ENCODE measurements at places on chromosomes 12 and 14.
A peak's percentile ranks its signal among the peaks of the same experiment; 100 is the strongest.

- no peak for DNase-seq
These were observed 645.2 kb downstream of the MED13L start for GRCh38 chr12:115632308-115632707.

DNA sequence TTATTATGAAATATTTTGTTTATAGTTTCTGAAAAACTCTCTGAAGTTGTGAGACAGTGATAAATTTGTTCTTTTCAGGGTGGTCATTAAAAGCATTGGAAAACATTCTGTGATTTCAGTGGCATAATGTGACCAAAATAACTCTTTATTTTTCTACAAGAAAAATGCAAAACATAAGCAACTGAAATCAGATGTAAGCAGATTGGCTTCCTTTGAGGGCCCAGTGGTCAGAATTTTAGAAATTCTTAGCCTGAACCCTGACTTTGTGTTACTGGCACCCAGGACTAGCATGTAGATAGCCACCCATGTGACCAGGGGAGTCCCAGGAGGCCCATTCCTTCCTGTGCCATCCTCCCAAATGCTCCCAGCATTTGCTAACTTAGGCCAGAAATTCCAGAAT is 145.6 kb upstream of the SLC38A2 start:
- no peak for DNase-seq

DNA sequence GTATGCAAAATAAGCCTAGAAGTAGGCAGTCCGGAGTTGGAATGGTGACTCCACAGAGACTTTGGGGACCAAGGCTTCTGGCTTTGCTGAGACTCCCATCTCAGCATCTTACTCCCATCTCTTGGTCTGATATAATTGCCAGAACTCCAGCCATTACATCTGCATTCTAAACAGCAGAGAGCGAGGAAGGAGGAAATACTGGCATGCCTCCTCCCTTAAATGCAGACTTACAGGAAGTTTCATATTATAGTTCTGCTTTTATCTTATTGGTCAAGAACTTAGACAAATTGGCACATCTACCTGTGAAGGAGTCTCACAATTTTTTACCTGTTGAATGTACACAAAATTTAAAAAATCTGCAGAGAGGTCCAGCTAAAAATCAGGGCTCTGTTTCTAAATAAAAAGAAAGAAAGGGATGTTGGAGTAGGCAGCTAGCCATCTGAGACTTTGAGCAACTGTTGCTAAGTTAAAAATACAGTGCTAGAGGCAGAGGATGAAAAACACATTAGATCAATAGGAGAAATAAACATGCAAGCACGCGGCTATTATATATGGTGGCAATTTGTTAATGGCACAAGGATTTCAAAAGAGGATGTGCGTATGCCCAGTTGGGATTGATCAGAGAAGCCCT is 209.9 kb upstream of the HMGA2 start:
- no peak for DNase-seq

GRCh38 chr14:23327947-23328744 is 6.9 kb downstream of the PABPN1 start:
- DNase-seq: peak; percentile 77

DNA sequence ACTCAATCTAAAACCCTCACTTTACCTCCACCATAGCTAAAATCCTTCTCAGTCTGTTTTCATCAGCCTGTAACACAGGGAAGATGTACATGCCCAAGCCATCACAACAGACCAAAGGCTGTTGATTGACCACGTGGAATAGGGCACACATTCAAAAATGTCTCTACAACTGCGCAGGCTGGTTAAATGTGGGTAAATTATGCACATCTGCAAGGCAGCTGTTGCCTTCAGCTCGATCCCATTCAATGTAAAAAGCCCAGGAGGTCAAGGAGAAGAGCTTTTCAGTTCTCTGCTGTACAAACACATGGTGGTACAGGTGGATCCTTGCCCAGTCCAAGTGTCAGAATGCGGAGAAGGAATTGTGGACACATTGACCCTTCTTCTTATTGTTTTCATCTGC is 354.0 kb downstream of the FLRT2 start:
- no peak for DNase-seq

DNA sequence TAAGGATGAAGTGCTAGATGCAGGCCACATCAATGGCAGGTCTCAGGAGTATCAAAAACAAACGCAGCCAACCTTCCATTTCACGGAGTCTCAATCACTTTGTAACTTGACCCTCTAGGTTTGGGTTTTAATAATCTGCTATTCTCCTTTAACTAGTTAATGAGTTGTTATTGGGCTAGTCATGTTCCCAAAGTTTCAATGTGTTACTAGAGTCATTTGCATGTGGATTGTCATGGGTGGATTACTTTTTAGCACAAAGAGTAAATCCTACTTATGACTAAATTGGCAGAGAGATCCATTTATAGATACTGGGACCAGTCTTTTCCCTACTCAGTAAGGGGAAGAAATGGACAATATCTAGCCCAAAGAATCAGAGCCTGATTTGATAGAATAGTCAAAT is 151.0 kb downstream of the BCAT1 start:
- DNase-seq: no peak

DNA sequence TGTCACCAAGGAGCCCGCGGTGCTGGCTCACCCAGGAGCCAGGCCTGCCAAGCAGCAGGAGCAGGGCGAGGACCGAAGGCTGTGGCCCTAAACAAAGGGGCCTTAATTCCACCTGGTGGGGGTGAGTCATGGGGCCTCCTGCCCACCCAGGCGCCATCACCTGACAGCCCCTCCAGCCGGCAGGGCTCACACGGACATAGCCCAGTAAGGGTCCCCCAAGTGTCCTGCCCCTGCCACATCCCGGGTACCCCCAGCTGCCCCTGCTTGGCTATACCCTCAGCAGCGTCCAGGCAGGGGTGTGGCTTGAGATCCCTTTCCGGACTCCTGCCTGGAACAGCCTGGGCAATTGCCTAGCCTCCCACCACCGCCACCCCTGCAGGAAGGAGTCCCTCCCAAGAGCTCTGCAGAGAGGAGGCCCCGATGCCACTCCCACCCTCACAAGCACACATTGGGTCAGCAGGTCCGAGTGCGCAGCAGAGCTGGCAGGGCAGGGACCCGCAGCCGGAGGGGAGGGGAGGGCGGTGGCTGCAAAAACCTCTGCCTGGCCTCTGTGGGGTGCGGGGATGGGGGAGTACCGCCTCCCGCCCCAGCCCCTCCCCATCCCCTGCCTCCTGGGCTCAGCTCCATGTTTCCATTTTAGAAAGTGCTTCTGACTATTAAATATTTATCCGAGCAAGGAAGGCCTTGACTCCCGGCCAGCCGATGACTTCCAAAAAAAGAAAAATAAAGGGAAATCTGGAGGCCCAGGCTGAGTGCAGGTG is 4.6 kb downstream of the AHNAK2 start:
- no peak for DNase-seq

DNA sequence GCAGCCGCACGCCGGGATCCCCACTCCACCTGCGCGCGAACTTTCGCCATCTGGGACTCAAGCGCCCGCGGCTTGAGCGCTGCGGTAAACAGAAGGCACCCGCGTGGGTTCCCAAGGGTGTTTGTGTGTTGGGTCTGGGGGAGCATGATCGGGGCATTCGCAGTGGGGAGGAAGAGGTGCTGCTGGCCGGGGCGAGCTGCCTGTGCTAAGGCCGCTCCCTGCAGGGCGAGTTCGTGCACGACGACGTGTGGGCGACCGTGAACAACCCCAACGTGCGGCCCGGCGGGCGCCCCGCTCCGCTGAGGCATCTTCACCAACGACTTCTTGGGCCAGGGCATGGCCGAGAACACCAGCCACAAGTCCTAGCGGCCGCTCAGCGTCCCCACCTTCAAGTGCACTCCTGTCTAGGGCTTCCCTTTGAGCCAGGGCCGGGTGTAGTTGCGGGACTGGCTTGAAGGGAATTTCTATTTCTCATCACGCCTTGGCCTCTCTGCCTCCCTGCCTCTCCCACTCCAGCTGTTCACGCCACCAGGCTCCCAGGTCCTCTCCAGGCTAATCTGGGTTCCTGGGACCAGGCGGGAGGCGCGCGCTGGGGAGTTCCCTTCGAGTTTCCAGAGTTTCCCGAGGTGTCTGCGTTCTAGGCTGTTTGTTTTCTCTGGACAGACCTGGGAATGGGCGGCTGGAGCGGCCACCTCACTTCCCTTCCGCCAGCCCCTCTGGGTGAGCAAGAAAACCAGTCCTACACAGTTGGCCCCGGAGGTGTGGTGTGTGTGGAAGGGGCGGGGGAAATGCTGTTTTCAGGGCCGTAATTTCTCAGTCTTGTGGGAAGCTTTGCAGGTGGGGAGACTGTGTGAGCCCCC is 417.8 kb upstream of the TMTC1 start:
- DNase-seq: no peak

- no peak for DNase-seq
These were observed 5.0 kb downstream of the CREBL2 start for GRCh38 chr12:12616512-12617310.

- peak; percentile 57 for DNase-seq
These were observed 129.8 kb upstream of the KRR1 start for GRCh38 chr12:75641031-75641780.

DNA sequence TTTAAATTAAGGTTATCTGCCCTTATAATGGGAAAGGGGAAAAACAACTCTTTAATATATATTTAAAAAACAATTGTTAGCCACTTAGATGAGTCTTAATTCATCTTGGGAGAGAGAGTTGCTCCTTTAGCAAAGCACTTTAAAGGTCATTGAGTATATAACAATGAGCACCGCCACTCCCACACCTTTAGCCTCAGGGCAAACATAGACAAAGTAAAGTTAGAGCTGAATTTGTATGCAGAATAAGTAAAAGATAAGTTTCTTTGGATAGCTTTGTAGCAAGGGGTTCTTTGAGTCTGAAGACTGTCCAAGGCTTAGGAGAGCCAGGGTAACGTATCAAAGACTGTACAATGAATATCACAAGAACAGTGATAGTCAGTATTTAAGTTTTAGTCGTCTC is 728.8 kb upstream of the LMO3 start:
- no peak for DNase-seq

- no peak for DNase-seq
These were observed 230.7 kb upstream of the PRKD1 start for GRCh38 chr14:30158299-30158698.

- DNase-seq: no peak
These were observed 183.1 kb upstream of the HIF1A start for GRCh38 chr14:61512026-61512834.

- DNase-seq: no peak
These were observed 85.1 kb upstream of the CCDC198 start for GRCh38 chr14:57578801-57579200.

DNA sequence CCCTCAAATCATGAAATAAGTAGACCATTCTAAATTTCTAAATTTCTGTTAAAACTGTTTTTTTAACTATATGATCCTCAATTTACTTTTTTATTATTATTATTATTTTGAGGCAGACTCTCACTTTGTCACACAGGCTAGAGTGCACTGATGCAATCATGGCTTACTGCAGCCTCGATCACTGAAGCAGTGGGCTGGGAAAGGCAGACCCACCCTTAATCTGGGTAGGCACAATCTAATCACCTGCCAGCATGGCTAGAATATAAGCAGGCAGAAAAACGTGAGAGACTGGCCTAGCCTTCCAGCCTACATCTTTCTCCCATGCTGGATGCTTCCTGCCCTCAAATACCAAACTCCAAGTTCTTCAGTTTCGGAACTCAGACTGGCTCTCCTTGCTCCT is 2.3 kb downstream of the ERO1A start:
- DNase-seq: no peak

- no peak for DNase-seq
These were observed 23.3 kb downstream of the RASAL1 start for GRCh38 chr12:113112043-113112899.

DNA sequence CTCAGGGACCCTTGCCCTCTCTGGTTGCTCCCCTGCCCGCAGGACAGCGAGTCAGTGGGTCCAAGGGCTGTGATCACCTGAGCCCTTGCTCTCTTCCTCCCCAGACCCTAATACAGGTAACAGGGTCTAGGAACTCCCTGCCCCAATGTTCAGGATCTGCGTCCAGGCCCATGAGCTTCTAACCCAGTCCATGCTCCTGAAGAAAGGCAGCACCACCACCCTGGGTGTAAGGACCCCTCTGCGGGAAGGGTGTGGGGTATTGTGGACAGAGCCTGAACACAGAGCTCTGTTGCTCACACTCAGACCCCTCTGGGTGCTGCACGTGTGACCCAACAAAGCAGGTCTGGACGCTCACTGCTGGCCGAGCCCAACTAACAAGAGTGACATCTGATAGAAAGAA is 18.3 kb downstream of the GLRX5 start:
- DNase-seq: no peak

DNA sequence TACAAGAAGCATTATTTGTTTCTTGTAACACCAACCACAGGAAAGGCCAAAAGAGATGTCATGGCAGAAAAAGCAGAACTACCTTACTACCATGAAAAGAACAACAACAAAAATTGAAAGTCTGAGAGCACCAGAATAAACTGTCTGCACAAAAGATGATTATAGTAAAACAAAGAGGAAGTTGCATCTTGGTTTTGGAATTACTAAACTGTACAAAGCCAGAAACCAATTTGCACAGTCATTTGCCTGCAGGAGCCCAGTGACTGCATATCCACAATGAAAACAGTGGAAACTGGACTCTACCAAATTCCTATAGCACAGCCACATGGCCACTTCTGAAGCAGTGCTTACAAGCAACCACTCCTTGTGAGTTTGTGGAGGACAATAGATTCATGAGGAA is 276.2 kb downstream of the SSPN start:
- DNase-seq: no peak

- no peak for DNase-seq
These were observed 272.3 kb upstream of the AMIGO2 start for GRCh38 chr12:47352067-47352466.

DNA sequence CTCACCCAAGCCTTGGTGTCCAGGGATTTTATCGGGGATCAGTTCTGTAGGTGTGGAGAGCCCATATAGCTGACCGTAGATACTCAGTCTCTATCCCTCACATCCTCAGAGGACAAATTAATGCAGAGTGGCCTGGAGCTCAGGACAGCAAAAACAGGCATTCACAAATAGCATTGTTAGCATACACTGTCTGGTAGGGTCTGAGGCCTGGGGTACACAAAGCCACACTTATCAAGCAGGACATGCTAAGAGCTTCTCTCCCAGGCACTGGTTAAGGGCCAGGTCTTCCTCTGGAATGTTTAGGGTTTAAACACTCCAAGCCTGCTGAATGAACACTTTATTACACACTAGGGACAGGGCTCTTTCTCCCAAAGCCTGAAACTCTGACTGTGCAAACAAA is 253.2 kb downstream of the NEDD1 start:
- no peak for DNase-seq

DNA sequence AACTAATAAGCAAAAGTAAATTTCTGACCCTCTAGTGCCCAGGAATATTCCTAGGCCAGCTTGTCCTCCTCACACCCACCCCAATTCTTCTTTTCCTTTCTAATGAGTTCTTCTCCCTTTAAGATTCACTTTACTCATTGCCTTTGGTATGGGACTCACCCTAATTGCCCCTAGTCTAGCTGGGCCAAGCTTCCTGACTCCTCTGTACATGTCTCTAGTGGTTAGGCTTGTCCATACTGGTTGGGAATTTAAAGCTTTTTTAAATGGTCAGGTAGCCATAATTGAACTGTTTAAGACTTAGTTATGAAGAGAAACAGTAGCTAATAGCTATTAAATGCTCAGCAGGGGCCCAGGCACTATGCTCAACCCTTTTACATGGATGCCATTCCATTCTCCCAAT is 248.2 kb downstream of the C12orf42 start:
- DNase-seq: no peak

GRCh38 chr12:98437806-98438595 is 77.4 kb upstream of the TMPO start:
- no peak for DNase-seq

Measured in activated CD4-positive, alpha-beta T cell treated with anti-CD3 and anti-CD28 coated beads for 48 hours (primary cell).